Tibial nerve (tissue), 4 donors: ENCODE measurements at places on chromosomes 2 and 18. TPM values are rescaled to one million over a fixed set of nuclear protein-coding genes. Genes with fewer than 3 reads are reported as not detected.

DNA sequence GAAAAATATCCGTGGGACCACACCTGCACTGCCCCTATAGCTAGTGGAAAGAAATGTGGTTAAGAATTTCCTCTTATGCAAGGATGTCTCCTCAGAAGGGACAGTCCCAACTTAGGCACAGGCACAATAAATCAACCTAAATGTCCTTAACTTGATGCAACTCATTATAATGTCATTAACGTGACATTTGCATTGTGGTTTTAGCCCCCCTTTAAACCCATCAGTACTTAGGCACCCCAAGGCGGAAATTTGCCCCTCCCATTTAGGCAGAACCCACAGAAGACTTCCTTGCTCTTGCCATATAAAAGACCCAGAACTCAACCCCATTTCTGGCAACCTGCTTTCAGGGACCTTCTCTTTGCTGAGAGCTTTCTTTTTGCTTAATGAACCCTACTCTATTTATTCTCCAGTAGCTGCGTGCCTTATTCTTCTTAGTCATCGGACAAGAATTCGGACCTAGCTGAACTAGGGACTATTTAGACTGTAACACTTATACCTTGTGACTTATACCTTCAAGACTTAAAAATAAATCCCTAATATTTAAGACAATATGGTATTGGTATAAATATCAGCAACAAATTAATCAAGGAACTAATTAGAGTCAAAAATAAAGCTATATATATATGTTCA, 1281.6 kb upstream of the TMEFF2 start:
- H3K4me1 ChIP-seq: no peaks in the 10 kb centered on the region
- H3K27ac ChIP-seq: no peak overlapping the region
- no peak overlapping the region for H3K4me3 ChIP-seq
- H3K36me3 ChIP-seq: no peaks in the 10 kb centered on the region
- H3K27me3 ChIP-seq: no peaks in the 10 kb centered on the region

DNA sequence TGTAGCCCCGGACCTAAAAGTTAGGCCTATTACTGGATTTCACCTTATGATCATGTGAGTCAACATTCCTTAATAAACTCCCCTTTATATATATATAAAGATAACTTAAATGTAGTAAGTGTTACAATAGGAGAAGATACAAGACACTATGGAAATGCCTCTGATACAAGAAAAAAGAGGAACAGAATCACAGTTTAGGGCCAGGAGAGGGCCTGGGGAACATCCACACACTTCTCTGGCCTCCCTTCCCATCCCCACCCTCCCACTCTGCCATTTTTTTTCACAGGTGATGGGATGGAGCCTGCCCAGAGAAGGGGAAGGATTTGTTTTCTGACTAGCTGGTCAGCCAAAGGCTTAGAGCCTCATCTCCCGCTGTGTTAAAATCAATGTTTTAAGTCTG, 6.4 kb downstream of the CDC42EP3 start:
- peaks cover 9% of the 10 kb centered on the region for H3K36me3 ChIP-seq
- H3K27ac ChIP-seq: no peak overlapping the region
- no peaks in the 10 kb centered on the region for H3K27me3 ChIP-seq
- DNase-seq: no peak

- H3K4me1 ChIP-seq: no peaks in the 10 kb centered on the region
- no peaks in the 10 kb centered on the region for H3K27me3 ChIP-seq
- H3K36me3 ChIP-seq: no peaks in the 10 kb centered on the region
- no peak for DNase-seq
- no peak overlapping the region for H3K4me3 ChIP-seq
Observed at GRCh38 chr2:233010569-233011267, 2.3 kb downstream of the NGEF start.

DNA sequence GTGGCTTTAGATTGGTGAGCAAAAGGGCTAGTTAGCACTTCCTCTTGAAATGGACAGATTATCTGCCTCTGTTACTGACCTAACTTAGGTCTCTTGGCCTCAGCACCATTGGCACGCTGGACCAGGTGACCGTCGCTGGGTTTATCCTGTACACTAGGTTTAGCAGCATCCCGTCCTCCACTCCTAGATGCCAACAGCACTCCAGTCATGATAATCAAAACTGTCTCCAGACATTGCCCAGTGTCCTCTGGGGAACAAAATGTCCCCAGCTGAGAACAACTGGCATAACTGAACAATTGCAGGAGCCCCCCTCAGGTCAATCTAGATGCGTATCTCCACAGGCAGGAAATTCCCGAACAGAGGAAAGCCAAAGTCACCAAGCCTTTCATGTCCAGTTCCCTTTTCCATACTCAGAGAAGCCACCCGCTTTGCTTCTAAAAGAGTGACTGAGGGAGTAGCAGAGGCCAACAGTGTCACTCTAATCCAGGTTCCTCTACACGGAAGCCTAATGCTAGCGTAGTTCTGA, 27.3 kb downstream of the E2F6 start:
- no peaks in the 10 kb centered on the region for H3K36me3 ChIP-seq
- no peak overlapping the region for H3K27ac ChIP-seq
- H3K27me3 ChIP-seq: no peaks in the 10 kb centered on the region
- H3K4me3 ChIP-seq: no peak overlapping the region
- H3K4me1 ChIP-seq: no peaks in the 10 kb centered on the region

- no peaks in the 10 kb centered on the region for H3K36me3 ChIP-seq
- DNase-seq: no peak
- H3K27me3 ChIP-seq: no peaks in the 10 kb centered on the region
Observed at GRCh38 chr2:181275643-181276070, 181.5 kb upstream of the ITGA4 start.

DNA sequence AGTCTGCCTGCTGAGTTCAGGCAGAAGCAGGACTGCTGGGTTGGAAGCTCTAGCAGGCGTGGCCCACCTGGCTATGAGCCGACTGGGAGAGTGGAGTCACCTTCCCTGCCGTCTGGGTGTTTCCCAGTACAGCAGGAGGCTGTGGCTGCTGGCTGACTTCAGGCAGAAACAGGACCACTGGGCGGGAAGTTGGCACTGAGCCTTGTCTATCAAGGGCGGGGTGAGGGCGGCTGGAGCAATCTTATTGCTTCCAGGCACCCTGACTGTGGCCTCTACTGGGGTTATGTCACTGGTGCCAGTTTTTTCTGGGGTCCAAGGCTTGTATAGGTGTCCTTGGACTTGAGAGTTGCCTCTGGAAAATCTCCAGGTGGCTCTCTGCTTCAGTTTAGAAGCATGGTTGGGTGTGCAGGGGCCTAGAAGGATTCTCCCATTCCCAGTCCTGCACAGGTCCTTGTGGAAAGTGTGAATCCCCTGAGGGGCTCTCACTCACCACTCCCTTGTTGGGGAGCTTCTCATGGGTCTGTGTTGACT, 30.5 kb downstream of the LTBP1 start:
- no peak overlapping the region for H3K27ac ChIP-seq
- no peak for DNase-seq
- no peaks in the 10 kb centered on the region for H3K36me3 ChIP-seq
- H3K27me3 ChIP-seq: no peaks in the 10 kb centered on the region
- no peak overlapping the region for H3K4me3 ChIP-seq

DNA sequence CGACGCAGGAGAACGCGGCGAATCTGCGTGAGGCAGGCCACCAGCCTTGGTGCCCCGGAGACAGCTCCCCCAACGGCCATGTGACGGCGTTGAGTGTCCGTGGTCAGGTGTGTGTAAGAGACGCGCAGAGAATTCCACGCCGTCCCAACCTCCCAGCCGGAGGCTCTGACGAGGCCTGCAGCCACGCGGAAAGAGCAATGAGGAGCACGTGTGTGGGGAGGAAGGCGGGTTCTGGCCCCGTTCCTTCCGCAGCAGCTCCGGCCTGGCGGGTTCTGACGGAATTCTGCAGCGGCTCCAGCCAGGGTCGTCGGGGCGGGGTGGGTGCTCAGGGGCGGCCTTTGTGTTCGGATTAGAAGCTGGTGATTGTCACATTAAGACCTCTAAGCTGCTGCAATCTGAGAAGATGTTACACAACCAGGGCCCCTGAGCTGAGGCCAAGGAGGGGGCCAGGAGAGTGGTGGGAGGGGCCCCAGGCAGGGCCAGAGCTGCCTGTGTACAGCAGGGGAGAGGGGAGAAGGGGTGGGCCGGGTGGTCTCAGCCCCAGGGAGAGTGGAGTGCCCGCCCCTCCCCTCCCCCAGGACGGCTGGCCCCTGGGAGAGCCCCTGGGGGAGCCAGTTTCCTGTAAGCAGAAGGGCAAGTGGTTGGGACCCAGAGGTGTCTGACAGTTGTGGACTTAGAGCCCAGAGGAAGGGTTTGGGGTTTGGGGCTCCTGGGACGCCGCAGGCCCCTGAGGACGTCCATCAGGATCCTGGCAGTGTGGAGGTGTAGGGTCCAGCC, 5.1 kb upstream of the GAL3ST2 start:
- no peak overlapping the region for H3K27ac ChIP-seq
- no peak for DNase-seq
- H3K4me1 ChIP-seq: peaks cover 7% of the 10 kb centered on the region
- no peaks in the 10 kb centered on the region for H3K27me3 ChIP-seq

GRCh38 chr18:60295674-60296073, 76.9 kb downstream of the MC4R start:
- H3K4me3 ChIP-seq: no peak overlapping the region
- H3K4me1 ChIP-seq: no peaks in the 10 kb centered on the region
- no peak overlapping the region for H3K27ac ChIP-seq
- H3K27me3 ChIP-seq: no peaks in the 10 kb centered on the region

GRCh38 chr2:220163486-220163885, 536.1 kb downstream of the SLC4A3 start:
- no peak for DNase-seq
- no peak overlapping the region for H3K4me3 ChIP-seq
- no peaks in the 10 kb centered on the region for H3K4me1 ChIP-seq
- no peaks in the 10 kb centered on the region for H3K36me3 ChIP-seq
- H3K27ac ChIP-seq: no peak overlapping the region

DNA sequence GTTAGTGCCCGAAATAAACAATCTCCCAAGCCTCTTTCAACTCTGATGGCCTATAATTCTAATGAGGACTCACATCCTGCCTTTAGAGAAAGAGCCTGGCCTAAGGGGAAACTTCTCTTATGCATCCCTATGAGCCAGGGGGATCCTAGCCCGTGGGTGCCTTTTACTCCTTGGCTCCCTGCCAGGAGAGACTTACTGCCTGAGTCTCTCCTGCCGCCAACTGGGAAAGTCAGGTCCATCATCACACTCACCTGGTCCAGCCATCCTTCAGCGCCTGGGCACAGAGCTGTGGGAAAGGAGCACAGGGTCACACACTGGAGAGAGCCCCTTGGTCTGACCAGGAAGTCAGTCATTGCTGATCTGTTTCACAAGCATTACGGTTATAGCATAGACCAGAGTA, 24.1 kb downstream of the ENOSF1 start:
- no peaks in the 10 kb centered on the region for H3K4me1 ChIP-seq
- DNase-seq: no peak
- no peak overlapping the region for H3K4me3 ChIP-seq
- no peak overlapping the region for H3K27ac ChIP-seq
- no peaks in the 10 kb centered on the region for H3K36me3 ChIP-seq
- no peaks in the 10 kb centered on the region for H3K27me3 ChIP-seq

DNA sequence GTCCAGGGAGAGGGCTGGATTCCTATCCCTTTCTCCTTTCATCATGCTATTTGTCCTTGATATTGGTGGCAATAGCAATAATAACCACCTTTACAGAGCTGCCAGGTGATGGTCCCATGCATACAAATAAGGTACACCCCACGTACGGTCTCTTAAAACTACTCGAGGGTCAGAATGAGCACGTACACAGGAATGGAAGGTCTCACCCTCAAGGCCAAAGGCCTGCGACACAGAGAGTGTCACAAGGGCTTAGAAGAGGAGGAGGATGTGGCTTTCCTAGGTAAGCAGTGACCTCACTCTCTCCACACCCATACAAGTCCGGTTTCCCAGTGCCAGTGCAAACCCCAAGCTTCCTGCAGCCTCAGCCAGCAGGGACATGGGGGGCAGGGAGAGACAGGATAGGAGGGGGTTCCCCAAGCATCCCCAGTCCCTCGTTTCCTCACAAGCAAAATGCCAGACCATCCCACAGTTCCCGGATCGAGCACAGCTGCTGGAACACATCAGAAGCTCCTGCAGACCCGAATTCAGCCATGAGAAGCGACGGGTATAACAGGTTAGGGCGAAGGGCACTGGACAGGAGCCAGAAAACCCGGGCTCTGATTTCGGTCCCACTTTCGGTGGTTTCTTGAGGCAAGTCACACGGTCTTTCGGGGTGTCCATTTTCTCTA, 49.2 kb downstream of the PLB1 start:
- H3K27me3 ChIP-seq: no peaks in the 10 kb centered on the region
- H3K27ac ChIP-seq: no peak overlapping the region
- no peak overlapping the region for H3K4me3 ChIP-seq

- DNase-seq: no peak
- H3K27ac ChIP-seq: no peak overlapping the region
- H3K27me3 ChIP-seq: no peaks in the 10 kb centered on the region
- no peaks in the 10 kb centered on the region for H3K4me1 ChIP-seq
- no peak overlapping the region for H3K4me3 ChIP-seq
Observed at GRCh38 chr18:13438507-13439056, 220.0 kb downstream of the LDLRAD4 start.

DNA sequence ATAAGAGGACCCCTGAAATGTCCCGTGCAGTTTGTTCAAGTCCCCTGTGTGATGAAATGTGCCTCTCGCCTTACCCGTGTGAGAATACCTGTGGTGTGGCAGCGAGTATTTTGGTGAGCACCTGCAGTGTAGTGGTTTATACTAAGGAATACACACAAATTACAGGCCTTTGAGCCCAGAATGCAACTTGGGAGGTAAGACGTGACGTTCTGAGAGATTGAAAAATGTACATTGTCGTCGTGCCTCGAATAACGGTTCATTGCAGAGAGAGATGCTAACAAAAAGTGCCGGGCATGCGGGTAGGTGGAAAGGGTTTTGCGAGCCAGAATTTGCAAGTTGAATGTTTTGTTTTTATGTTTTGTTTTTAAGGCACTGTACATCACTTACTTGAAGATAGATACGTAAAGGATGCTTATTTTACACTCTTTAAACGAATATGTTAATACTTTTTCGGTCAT, 867 bp downstream of the RBBP8 start:
- peaks cover 1% of the 10 kb centered on the region for H3K36me3 ChIP-seq
- H3K27me3 ChIP-seq: no peaks in the 10 kb centered on the region
- no peaks in the 10 kb centered on the region for H3K4me1 ChIP-seq
- no peak for DNase-seq
- H3K4me3 ChIP-seq: peak overlapping the region; percentile 70

The DHRS9 gene
- total RNA-seq: 0.21 TPM
